ENCODE measurements at places on chromosomes 5 and 9.
A peak's percentile ranks its signal among the peaks of the same experiment; 100 is the strongest.

GRCh38 chr9:93232388-93232960, 48.5 kb downstream of the WNK2 start:
- no peak for DNase-seq

GRCh38 chr5:40410964-40411635, 268.6 kb upstream of the PTGER4 start:
- no peak for DNase-seq

- DNase-seq = no peak
Observed at GRCh38 chr5:65151614-65152013, 330.1 kb downstream of the ADAMTS6 start.

- DNase-seq = no peak
Observed at GRCh38 chr9:35842020-35842745, 13.2 kb downstream of the TMEM8B start.

DNA sequence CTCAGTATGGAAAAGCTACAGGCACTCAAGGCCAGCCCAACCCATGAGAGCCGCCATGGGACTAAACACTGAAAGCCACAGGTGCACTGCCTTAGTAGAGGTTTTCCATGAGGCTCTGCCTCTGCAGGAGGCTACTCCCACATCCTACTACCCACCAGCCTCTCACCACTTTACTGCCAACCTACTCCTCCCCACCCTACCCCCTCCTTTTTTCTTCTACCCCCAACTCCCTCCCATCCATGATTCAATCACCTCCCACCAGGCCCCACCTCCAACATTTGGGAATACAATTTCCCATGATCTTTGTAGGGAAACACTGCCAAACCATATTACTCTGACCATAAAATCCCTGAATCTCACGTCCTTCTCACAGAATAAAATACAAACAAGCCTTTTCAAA, 101.6 kb upstream of the CTSV start:
- no peak for DNase-seq

DNA sequence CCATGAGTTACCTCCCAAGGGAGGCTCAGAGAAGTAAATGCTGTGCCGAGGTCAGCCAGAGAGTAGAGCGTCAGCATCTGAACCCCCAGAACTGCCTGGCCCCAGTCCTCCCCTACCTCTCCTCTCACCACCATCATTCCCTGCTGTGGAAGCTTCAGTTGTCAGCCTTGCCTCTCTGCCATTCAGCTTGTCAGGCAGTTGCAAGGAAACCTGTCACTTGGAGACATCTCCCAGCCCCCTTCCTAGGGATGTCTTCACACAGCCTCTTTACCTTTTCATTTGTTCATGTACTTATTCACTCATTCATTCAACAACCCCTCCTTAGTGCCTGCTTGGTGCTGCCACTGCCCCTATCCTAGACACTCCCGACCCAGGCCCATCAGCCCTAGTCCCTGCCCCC, 2.1 kb downstream of the RGS14 start:
- DNase-seq = no peak

DNA sequence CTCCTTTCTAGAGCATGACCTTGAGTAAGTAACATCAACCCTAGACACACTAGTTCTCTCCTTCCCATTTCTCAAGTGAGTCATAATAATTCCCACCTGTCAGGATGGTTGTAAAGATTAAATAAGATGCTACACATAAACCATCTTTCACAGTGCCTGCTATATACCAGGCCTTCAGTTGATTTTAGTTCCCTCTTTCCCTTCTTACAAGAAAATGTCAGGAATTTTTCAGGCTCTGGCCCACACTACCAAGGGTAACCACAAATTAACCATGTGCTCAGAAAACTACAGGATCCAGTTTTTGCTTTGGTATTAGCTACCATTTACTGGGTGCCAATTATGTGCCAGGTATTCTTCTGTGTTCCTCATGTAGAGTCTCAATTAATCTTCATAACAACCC, 42.7 kb upstream of the RARS1 start:
- DNase-seq = no peak

DNA sequence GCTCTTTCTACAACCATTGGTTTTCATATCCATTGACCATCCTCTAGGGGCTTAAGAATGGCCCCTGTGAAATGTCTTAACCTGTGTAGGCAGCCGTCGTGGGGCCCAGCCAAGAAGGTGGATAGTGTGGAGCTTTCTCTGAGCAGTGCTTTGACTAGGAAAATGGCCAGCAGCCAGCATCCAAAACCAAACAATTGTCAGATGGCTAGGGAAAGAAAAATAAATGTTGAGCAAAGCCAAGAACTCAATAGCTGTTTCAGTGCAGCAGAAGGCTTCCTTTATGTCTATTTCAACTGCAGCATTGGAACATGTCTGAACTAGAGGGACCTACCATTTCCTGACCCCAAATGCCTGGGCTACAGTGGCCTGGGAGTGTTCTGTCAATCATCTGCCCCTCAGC, 374.9 kb downstream of the TLE4 start:
- DNase-seq = no peak

DNA sequence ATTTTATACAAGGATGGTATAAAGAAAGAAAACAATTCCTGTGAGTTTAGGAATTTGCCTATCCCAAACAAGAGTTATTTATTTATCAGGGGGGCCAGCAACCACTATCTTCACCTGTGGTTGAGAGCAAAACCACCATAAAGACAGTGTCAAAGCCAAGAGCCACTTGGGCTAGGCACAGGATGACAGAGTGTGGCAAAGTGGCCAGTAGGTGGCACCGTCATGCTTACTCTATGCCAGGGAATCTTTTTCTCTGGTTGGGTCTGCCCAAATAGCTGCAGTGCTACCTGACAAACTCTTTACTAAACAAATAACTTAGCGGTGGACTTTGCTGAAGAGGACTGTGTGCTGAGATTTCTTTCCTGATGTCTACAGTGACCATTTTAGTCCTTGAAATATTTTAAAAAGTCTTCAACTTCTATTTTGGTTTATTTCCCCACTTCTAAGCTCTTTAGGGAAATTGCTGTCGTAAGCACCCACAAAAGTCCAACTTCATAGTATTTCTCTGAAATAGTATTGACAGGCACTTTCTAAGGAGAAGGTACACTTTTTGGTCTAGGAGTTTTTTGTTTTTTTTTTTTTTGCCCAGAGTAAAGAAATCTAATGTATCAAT, 285.0 kb downstream of the RFX3 start:
- peak; percentile 84 for DNase-seq

DNA sequence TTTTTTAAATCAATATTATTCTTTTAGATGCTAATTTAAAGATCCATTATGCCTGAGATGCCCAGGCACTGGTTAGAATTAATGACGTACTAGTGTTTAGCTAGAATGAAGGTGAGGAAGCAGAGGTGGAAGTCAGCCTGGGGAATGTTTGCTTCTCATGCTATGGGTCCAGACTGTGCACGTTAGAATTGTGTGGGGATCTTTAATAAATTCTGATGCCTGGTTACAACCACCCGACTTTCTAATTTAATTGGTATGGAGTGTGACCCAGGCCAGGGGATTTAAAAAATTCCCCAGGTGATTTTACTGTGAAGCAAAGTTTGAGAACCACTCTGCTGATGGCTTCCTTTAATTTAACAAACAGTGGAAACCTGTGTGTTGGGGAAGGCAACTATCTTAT, 111.1 kb downstream of the DOCK2 start:
- DNase-seq = no peak

GRCh38 chr9:134538856-134539566, 102.6 kb upstream of the COL5A1 start:
- no peak for DNase-seq

DNA sequence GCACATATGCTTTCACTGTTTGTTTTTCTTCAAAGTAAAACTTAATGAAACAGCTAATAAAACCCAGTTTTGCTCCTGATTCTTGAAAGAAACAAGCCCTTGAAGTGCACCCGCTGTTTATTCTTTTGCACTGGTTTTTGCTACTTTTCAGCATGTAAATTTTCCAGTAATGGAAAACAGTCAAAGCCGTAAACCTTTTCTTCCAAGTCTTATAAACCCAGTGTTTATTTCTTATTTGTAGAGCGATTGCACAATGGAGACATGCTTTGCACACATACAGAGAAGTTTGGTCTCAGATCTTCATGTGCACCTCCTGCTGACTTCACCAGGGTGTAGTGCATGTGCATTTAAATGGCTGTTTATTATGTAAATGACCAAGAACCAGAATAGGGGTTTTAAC, 51.8 kb downstream of the ATG10 start:
- DNase-seq = no peak

- DNase-seq = peak; percentile 79
Observed at GRCh38 chr5:88785746-88786565, 97.0 kb downstream of the MEF2C start.

GRCh38 chr5:33649549-33650482, 209.1 kb downstream of the TARS1 start:
- DNase-seq = no peak

DNA sequence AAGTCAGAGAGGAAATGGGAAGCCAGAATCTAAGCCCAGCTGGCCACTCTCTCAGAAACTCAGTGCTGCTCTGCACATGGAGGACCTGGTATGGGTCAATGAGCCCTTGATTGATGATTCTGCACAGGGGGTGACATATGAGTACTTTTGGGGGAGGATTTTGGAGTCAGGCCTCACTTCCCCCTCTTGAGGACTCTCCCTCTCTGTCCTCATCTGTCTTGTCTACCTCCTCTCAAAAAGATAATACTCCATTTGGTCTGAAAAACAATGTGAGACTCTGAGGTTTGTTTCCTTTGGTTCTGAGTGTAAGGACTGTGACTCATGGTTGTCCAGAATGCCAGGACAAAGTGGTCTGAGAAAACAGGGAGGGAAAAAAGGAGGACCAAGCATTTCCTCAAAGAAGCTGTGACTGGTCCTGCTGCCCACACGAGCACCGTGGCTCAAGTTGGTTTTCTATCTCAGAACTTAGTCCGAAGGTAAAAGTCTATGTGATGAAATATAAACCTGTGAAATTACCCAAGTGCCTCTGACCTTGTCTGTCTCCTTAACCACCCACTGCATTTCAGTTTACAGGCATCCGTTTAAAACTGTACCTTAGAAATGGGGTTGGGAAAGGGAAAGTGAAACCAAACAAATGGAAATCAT, 11.1 kb downstream of the TTC39B start:
- DNase-seq = no peak

GRCh38 chr5:154937718-154938466, at the start of gene GEMIN5:
GEMIN5 (minus strand) TSS chr5:154938211; CDS start chr5:154938133, 78 bp downstream.
- peak; percentile 95 for DNase-seq

- no peak for DNase-seq
Observed at GRCh38 chr5:78503958-78504653, 143.7 kb downstream of the SCAMP1 start.

DNA sequence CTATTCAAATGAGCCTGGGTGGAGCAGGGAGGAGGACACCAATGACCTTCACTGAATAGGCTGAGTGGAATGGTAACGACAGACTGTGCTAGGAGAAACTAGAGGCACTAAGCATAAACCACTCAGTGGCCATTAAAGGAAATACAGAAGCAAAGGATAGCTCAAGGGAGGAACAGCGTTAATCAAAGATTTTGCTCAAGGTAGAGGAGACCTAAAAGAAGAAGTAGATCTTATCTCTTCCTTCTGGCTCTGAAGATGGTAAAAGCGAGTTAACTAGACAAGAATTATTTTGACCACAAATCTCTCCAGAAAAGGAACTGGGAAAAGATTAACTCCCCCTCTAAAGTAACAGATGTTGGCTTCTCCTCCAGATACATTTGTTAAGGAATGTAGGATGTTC, 299.6 kb downstream of the EPB41L4A start:
- peak; percentile 29 for DNase-seq

DNA sequence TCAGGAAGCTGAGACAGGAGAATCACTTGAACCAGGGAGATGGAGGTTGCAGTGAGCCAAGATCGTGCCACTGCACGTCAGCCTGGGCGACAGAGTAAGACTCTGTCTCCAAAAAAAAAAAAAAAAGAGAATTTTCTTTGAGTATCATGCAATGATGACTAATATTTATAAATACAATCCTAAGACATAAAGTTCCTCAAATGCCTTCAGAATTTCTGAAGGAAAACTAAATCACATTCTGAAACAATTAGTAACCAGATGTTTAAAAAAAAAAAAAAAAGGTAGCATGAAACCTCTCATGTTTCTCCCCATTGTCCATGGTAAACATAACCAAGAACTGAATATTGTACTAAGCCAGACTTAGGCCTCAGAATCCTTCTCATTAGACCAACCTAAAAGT, 23.1 kb downstream of the MLLT3 start:
- no peak for DNase-seq

- DNase-seq = no peak
Observed at GRCh38 chr5:17426104-17426749, 71.8 kb upstream of the TAF11L2 start.

GRCh38 chr9:93653760-93654159, 77.4 kb downstream of the PHF2 start:
- DNase-seq = no peak

GRCh38 chr9:6413365-6414246, 607 bp downstream of the UHRF2 start:
- DNase-seq = peak; percentile 32

DNA sequence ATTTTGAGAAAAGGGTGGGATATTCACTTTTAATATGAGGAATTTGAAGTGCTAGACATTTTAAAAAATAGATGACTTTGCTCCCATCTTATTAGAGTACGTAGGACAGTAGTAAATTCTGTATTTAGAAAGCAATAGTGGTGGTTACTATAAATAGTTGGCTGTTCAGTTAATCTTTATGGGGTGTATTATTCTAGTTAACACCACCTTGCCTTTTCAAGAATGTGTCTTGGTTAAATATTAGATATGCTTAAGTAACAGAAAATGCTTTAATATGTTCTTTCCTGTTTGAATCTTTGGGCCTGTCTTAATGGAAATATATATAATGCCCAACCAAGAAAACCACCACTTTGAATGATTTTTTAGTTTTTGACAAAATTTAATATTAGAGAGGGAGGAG, 608.7 kb upstream of the FAM174A start:
- no peak for DNase-seq

DNA sequence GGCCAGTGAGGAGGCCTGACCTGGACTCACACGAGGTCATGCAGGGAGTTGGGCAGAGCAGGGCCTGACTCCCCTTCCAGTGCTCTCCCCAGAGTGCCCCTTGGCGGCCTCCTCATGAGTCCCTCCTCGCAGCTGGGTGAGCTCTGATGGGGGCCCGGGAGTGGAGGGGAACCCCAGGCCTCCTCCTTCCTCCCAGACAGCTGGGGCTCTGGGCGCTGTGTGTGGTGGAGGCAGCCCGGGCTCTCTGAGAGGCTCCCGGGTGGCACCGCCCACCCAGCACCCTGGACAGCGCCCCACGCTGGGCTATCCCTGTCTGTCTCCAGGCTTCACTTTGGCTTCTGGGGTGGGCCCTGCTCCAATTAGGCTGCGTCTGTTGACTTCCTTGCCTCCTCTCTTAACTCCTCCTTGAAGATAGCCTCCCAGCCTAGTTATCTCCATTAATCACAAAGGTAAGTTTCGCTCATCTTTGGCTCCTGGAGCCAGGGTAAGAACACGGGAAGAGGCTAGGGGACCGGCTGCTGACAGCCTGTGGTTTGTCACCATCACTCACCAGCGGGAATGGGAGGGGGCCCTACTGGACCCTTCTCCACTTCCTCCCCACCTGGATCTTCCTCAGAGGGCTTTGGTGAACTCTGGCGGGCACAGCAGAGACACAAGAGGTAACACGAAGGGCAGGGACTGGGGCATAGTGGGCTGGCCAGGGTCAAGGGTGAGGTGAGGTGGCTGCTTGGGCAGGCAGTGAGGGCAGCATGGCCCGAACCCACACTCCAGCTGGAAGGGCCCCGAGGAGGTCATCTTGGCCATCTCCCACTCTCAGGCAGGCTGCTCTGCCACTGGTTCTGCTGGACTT, 13.1 kb downstream of the PSD2 start:
- peak; percentile 71 for DNase-seq
